ENCODE measurements at places on chromosomes 1 and 21.
A peak's percentile ranks its signal among the peaks of the same experiment; 100 is the strongest.

GRCh38 chr1:40951943-40952743 lies 27.4 kb upstream of the CTPS1 start:
- peak; percentile 31 for DNase-seq

DNA sequence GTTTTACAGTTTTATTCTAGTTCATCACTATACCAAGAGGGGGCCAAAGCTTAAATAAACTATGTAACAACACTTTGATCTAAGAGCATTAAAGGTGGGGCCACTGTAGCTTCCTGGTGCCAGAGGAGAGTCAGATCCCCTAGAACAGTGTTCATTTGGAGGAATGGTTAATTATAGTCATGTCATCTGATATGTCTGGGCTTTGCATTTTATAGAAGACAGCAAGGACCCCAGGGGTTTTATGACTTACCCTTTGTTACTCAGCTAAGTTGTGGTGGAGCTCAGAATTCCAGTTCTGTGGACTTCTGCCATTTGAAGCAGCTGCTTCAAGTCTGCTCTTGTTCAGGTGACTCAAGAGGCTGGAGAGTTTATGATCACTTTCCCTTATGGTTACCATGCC lies 16.7 kb downstream of the KDM4A start:
- no peak for DNase-seq

DNA sequence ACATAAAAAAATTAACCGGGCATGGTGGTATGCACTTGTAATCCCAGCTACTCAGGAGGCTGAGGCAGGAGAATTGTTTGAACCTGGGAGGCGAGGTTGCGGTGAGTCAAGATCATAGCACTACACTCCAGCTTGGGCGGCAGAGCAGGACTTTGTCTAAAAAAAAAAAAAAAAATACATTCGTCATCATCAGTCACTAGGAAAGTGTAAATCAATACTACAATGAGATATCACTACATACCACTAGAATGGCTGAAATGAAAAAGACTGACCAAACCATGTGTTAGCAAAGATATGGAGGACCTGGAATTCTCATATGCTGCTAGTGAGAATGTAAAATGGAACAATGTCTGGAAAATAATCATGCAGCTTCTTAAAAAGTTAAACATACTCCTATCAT lies 9.3 kb downstream of the SPATA45 start:
- DNase-seq: no peak

GRCh38 chr1:26754086-26754874 lies 33.5 kb upstream of the PIGV start:
- DNase-seq: no peak

DNA sequence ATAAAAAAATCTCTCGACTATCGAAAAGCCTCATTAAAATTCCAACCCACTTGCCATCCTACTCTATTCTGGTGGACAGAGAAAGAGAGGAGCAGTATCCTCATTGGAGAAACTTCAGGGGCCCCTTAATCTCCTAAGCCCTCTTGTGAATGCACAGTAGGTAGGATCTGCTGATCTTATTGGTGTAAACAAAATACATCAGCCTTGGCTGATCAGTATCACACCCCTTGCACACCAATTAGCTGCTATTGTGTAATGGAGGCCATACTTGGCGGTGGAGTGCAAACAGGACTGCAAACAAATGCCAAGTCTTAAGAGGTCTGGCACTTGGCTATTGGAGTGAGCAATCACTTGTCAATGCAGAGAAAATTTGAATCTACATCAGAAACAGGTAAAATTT lies 15.7 kb downstream of the VCAM1 start:
- no peak for DNase-seq

DNA sequence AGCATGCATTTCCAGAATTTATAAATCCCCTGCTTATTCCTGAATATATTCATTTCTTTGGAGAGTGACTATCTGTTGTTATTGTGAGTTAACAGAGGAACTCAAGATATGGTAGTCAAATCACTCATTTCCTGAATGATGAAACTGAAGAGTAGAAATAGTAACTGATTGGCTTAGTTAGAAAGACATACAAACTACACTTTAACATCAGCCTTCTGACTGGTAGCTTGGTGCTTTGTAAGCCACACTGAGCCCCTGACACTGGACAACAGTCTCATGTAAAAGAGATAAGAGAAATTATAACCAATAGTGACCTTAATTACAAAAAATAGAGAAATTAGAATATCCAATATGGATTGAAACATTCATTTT lies 4.8 kb downstream of the GBP7 start:
- DNase-seq: no peak

- no peak for DNase-seq
Observed at GRCh38 chr1:210746024-210746731, 387.8 kb downstream of the KCNH1 start.

DNA sequence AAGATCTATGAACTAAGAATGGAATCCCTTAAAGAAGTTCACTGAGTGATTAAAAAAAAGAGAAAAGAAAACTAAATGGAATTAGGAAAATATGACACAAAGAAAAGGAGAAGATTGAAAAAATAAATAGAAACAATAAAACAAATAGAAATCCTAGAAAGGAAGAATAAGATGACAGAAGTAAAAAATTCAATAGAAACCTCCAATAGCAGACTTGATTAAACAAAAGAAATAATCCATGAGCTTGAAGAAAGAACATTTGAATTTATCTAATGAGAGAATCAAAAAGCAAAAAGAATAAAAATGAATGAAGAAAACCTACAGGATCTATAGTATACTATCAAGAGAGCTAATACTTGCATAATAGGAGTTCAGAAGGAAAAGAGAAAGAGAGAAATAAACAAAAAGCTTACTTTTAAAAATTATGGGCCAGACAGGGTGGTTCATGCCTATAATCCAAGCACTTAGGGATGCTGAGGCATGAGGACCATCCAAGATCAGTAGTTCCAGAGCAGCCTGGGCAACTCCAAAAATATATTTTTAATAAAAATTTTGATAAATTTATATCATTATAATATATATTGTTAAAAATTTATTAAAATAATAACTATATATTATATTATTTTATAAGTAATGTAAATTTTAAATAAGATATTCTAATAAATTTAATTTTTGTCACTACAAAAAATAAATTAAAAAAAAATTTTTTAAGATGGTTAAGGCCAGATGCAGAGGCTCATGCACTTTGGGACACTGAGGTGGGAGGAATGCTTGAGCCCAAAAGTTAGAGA lies 9.4 kb upstream of the VN1R5 start:
- no peak for DNase-seq

DNA sequence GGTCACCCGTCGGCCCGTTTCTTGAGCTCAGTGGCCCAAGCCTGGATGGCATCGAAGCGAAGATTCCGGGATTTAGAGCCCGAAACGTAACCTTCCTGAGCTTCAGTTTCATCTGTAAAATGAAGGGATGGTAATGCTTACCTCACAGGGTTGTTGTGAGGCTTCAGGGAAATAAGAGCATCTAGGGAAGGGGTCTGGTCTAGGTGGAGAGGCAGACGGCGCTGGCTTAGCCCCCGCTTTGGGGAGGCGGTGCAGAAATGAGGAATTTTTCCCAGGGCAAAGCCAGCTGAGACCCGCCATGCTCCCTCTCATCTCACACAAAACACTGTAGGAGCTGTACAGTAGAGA lies 717 bp upstream of the MYCL start:
- no peak for DNase-seq

DNA sequence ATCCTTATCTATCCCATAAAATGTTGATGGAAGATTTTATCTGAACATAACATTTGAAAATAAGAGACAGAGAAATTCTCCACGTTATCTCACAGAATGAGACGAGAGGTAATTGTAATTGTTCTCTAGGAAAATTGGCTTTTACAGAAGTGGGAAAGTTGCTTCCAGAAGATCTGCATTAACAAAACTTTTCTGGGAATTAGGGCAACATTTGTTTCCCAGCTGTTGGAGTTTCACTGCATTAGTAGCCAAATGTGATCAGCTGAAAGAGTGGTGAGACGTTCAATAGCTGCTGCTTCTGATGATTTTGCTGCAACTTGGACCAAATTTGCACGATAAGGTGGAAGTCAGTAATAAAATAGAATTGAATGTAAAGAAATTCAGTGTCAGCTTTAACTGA lies 7.6 kb downstream of the CHODL start:
- no peak for DNase-seq

DNA sequence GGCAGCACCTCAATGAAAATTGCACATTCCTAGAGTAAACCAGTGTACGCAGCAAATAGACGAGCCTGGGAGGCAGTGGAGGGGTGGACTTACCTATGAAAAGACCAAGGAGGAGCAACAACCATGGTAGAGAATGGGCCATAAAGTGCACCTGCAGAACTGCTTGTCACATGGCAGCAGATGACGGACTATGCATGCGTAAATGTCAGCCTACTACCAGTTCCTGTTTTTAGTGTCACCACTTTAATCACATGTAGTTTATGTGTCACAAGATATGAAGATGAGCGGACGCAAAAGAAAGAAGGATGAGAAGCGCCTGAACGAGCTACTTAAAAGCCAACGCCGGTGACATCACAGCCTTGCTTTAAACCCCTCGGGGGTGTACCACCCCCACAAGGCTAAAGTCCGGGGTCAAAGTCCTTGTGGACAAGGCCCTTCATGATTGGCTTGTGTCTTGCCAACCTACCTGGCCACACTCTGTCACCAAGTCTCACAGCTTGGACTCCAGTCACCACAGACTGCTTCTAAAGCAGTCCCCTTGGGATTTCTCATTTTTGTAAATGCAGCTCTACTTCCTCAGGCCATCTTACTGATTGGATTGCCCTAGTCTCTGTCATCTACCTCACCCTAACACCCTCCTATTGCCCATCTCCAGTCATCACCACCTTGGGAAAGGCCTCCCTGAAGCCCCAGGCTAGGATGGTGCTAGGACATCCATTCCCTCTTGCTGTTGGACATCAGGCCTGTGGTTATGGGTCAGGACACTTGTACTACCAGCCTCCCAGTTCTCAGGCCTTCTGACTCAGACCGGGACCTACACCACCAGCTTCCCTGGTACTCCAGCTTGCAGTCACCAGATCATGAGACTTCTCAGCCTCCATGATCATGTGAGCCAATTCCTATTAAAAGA lies 6.0 kb upstream of the LY9 start:
- DNase-seq: no peak

- no peak for DNase-seq
Observed at GRCh38 chr1:177048314-177049069, 116.0 kb downstream of the ASTN1 start.

- DNase-seq: no peak
Observed at GRCh38 chr21:45386728-45387371, 18.1 kb upstream of the COL18A1 start.

DNA sequence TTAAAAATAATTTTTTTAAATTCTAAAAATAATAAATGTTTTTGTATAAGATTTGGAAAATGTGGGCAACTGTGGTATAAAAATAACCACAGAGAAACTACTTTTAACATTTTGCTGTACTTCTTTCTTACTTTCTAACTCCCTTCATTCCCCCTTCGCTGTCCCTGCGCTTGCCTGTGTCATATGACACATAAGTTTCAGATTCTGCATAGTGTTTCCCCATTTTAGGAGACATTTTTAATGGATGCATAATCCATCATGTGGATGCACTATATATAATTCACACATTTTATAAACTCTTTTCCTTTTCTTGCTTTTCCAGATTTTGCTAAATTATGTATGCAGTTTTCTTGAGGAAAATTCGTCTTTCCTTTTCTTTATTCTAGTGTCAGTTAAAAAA lies 16.3 kb downstream of the ATG4C start:
- no peak for DNase-seq

- DNase-seq: no peak
Observed at GRCh38 chr1:200027264-200027823, at the start of gene NR5A2. NR5A2 (plus strand) TSS chr1:200027710; CDS start chr1:200027848, 138 bp downstream.

DNA sequence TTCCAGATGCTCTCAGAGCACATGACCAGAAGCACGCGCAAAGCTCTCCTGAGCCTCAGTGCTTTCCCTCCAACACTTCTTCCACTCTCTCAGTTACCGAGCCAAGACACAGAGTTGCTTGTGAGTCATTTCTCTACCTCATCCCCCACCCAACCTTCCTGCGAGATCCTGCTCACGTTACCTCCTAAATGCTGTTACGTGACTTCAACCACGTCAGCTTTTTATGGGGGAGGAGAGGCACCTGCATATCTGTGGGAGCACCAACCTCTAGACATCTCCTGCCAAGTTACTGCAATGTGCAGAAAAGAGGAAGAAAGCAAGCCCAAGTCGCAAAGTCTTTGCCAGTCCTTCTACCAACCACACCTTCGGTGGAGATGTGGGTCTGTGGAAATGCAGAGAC lies 27.2 kb upstream of the ERG start:
- no peak for DNase-seq

GRCh38 chr21:36849461-36850105 lies 116.9 kb downstream of the HLCS start:
- no peak for DNase-seq

GRCh38 chr21:32136546-32136945 lies 142.3 kb downstream of the MIS18A start:
- no peak for DNase-seq

- DNase-seq: no peak
Observed at GRCh38 chr1:1065265-1065939, 8.7 kb downstream of the RNF223 start.

Measured in stimulated activated CD8-positive, alpha-beta memory T cell treated with anti-CD3 and anti-CD28 coated beads, Interleukin-12 subunit alpha, Interleukin-12 subunit beta, amount 100 ng/mL, for 4 hours (primary cell).